Endothelial cell (in vitro differentiated cells): ENCODE measurements at places on chromosomes 4 and X.

DNA sequence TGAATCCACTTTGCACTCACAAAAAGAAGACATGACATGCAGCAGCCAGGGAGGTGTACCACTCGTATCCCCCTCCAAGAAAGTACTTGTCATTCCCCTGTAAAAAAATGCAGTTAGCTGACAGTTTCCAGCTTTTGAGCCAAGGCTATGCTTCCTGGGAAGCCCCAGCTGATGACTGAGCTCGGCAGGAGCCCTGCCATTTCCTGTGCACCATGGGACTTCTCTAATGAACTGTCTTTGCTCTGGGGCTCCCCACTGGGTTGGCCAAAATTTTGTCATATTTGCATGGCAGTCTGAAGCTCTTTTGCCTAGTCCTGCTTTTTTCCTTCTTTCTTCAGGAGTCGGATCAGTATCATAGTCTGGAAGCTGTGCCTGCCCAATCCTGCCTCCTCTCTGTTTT, 104.5 kb upstream of the MAOA start:
- peaks cover 3% of the 10 kb centered on the region for H3K4me1 ChIP-seq
- no peaks in the 10 kb centered on the region for H3K36me3 ChIP-seq
- no peak overlapping the region for H3K4me3 ChIP-seq
- no peaks in the 10 kb centered on the region for H3K27me3 ChIP-seq
- no peak overlapping the region for H3K27ac ChIP-seq

DNA sequence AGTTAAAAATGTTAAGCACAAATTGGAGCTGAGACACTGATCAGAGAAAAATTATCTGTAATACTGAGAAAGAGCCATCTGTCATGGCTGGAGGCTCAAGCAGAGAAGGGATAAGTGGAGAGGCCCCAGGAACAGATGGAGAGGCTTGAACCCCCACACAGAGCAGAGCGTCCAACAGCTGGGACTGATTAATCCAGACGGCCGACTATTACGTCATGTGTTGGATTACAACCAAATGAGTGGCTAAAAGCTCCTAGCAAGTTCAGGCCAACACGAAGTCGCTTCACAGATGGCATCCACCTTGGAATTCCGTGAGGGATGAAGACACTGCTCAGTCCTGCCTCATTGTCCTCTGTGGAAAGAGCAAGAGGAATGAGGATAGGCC, 57.7 kb upstream of the ATXN3L start:
- no peak for DNase-seq
- H3K27ac ChIP-seq, result no peak overlapping the region
- no peaks in the 10 kb centered on the region for H3K27me3 ChIP-seq
- no peak overlapping the region for H3K4me3 ChIP-seq
- H3K4me1 ChIP-seq, result no peaks in the 10 kb centered on the region
- no peaks in the 10 kb centered on the region for H3K36me3 ChIP-seq

GRCh38 chr4:42690537-42690936, 33.6 kb upstream of the ATP8A1 start:
- no peak overlapping the region for H3K27ac ChIP-seq
- peaks cover 10% of the 10 kb centered on the region for H3K4me1 ChIP-seq
- H3K27me3 ChIP-seq, result peaks cover 2% of the 10 kb centered on the region
- no peaks in the 10 kb centered on the region for H3K36me3 ChIP-seq
- no peak overlapping the region for H3K4me3 ChIP-seq
- DNase-seq, result no peak

DNA sequence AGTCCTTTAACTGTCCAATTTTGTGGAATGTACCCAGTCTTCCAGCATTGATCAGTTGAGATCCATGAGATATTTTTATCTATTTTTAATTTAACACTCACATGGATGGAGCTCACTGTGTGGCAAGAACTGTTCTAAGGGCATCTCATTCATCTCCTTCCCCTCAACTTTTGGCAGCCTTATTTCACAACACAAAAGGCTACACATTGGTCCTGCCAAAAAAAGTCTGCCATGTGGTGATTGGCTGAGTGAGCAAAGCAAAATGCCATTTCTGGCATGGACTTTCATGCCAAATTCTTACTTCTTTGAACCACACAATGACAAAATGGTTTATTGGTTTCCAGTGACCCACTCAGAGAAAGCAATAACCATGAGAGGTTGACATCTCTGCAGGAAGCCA, 171.6 kb upstream of the MAP3K15 start:
- no peak overlapping the region for H3K27ac ChIP-seq
- no peak overlapping the region for H3K4me3 ChIP-seq
- H3K4me1 ChIP-seq, result peaks cover 12% of the 10 kb centered on the region
- no peaks in the 10 kb centered on the region for H3K27me3 ChIP-seq
- DNase-seq, result no peak

DNA sequence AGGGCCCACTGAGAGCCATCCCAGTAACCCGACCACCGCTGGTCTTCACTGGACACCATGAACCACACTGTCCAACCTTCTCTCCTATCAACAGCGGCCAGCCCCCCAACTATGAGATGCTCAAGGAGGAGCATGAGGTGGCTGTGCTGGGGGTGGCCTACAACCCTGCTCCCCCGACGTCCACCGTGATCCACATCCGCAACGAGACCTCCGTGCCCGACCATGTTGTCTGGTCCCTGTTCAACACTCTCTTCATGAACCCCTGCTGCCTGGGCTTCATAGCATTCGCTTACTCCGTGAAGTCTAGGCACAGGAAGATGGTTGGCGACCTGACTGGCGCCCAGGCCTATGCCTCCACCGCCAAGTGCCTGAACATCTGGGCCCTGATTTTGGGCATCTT, 423.8 kb upstream of the EPHA5 start:
- H3K36me3 ChIP-seq, result no peaks in the 10 kb centered on the region
- no peak overlapping the region for H3K27ac ChIP-seq
- H3K27me3 ChIP-seq, result peaks cover 4% of the 10 kb centered on the region
- H3K4me3 ChIP-seq, result no peak overlapping the region

DNA sequence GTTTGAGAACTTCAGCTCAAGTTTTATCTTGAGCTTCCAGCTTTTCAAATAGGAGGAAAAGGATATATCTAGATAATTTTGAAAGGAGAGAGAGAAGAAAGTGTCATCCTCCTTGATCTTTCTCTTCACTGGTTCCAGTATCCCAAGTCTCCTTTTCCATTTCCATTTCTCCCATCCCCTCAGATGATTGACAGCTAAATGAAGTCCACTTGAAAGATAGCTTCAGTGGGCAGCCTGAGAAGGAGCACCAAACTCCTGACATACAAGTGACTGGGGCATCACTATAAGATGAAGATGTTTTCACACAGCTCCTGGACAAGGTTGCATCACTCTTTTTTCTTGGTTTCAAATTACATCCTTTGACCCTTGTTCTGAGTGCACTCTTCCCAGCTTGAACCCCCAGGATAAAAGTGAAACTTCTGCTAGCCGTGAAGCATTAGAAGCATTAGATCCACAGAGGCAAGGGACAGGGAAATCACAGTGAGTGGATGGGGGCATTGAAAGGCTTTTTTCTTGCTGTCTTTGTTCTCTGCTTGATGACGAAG, 17.5 kb upstream of the MAGEA10 start:
- no peak overlapping the region for H3K27ac ChIP-seq
- no peaks in the 10 kb centered on the region for H3K36me3 ChIP-seq
- DNase-seq, result no peak
- H3K4me3 ChIP-seq, result no peak overlapping the region

DNA sequence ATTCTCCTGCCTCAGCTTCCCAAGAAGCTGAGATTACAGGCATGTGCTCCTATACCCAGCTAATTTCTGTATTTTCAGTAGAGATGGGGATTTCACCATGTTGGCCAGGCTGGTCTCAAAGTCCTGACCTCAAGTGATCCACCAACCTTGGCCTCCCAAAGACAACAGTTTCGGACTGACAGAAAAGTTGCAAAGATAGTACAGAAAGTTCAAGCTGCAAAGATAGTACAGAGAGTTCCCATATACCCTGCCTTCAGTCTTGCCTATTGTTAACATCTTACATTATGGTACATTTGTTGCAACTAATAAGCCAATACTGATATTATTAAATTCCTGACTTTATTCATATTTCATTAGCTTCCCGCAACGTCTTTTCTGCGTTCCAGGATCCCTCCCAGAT, 65.8 kb downstream of the SUPT20HL2 start:
- H3K4me3 ChIP-seq, result no peak overlapping the region
- no peaks in the 10 kb centered on the region for H3K36me3 ChIP-seq
- H3K27ac ChIP-seq, result no peak overlapping the region
- H3K4me1 ChIP-seq, result peaks cover 14% of the 10 kb centered on the region
- DNase-seq, result no peak

- peaks cover 4% of the 10 kb centered on the region for H3K27me3 ChIP-seq
- DNase-seq, result no peak
- no peak overlapping the region for H3K4me3 ChIP-seq
- no peaks in the 10 kb centered on the region for H3K36me3 ChIP-seq
- H3K4me1 ChIP-seq, result peaks cover 14% of the 10 kb centered on the region
These were observed 745 bp upstream of the IQSEC2 start for GRCh38 chrX:53281963-53282695.

DNA sequence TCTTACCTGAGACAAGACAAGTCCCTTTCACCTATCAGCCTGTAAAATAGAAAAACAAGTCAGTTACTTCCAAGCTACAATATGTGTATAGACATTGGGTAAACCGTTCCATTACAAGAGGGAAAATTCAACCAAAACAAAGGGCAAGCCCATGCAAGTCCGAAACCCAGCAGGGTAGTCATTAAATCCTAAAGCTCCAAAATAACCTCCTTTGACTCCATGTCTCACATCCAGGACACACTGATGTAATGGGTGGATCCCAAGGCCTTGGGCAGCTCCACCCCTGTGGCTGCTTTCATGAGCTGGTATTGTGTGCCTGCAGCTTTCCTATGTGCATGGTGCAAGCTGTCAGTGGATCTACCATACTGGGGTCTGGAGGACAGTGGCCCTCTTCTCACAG, 14.7 kb upstream of the FAM47B start:
- no peaks in the 10 kb centered on the region for H3K4me1 ChIP-seq
- no peaks in the 10 kb centered on the region for H3K27me3 ChIP-seq
- DNase-seq, result no peak
- H3K27ac ChIP-seq, result no peak overlapping the region
- H3K36me3 ChIP-seq, result no peaks in the 10 kb centered on the region

- no peak overlapping the region for H3K4me3 ChIP-seq
- no peak for DNase-seq
These were observed 173.6 kb upstream of the LNX1 start for GRCh38 chr4:53764761-53765490.

DNA sequence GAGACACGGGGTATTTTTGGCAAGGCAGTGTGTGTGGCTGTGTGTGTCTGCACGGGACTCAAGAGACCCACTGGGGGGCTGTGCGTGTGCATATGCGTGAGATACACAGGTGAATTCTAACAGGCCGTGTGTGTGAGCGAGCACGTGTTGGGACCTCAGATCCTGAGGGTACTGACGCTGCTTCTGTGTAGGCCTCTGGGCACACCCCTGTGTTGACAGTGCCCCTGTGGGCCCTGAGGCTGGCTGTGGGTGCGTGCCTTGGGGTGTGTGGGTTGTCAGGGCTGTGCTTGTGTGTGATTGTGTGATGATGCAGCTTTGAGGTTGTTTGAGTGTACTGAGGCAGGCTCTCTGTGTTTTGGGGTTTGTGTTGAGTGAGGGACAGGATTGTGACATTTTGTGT, 13.9 kb downstream of the FOXP3 start:
- peaks cover 4% of the 10 kb centered on the region for H3K36me3 ChIP-seq
- H3K4me1 ChIP-seq, result no peaks in the 10 kb centered on the region
- peaks cover 2% of the 10 kb centered on the region for H3K27me3 ChIP-seq
- no peak overlapping the region for H3K27ac ChIP-seq
- no peak for DNase-seq
- H3K4me3 ChIP-seq, result peak overlapping the region; percentile 15

GRCh38 chr4:100042711-100043110, 92.6 kb upstream of the H2AZ1 start:
- H3K4me3 ChIP-seq, result no peak overlapping the region
- H3K36me3 ChIP-seq, result no peaks in the 10 kb centered on the region
- no peak for DNase-seq
- no peaks in the 10 kb centered on the region for H3K4me1 ChIP-seq
- H3K27ac ChIP-seq, result no peak overlapping the region

DNA sequence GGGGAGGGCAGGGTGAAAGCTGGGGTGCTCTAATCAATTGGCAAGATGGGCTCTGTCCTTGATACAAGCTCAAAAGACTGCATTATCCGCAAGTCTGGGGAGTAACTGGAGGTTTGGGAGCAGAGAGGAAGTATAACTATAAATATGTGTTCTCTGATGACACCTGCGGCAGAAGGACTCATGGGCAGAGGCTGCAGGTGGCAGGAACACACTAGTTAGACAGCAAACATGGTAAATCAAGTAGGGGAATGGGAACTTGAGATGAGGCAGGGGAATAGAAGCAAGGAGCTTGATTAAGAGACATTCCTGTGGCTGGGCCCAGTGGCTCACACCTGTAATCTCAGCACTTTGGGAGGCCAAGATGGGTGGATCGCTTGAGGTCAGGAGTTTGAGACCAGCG, 30.3 kb downstream of the SH3KBP1 start:
- H3K36me3 ChIP-seq, result no peaks in the 10 kb centered on the region
- peaks cover 6% of the 10 kb centered on the region for H3K27me3 ChIP-seq
- peaks cover 12% of the 10 kb centered on the region for H3K4me1 ChIP-seq

DNA sequence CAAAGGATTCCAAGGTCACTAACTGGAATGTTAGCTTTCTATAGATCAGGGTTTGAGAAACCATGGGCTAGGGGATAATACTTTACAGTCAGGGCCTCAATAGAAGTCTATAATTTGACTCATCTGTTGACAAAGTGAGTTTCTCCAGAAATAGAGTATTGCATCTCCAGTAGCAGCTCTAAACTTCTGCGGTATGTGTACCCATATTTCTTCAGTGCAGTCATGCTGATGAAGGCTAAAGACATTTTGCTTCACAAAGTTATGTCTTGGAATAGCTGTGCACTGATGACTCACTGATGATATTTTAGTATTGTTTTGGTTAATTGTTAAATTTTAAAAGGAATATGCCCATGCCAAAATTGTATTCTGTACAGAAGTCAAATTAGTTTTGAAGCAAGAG, 464.9 kb upstream of the AMOT start:
- no peak overlapping the region for H3K4me3 ChIP-seq
- H3K27me3 ChIP-seq, result peaks cover under 1% of the 10 kb centered on the region
- DNase-seq, result no peak
- no peak overlapping the region for H3K27ac ChIP-seq
- peaks cover 1% of the 10 kb centered on the region for H3K36me3 ChIP-seq

GRCh38 chrX:81876437-81876836, 674.5 kb downstream of the SH3BGRL start:
- H3K4me1 ChIP-seq, result no peaks in the 10 kb centered on the region
- no peaks in the 10 kb centered on the region for H3K36me3 ChIP-seq

DNA sequence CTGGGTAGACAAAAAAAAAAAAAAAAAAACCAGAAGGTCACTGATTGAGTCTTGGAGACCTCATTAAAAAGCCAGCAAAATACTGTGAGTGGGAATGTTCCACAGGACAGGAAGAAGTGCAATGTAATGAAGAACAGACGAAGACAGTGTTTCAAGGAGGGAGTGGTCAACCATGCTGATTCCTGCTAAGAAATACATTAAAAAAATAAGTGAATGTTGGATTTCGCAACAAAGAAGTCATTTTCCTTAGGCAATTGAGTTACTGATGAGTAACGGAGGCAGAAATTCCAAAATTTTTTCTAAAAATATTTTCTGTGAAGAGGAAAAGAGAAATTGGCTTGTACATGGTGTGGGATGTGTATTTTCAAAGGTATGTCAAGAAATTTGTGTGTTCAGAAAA, 94.3 kb upstream of the FAM47B start:
- no peak overlapping the region for H3K4me3 ChIP-seq
- no peaks in the 10 kb centered on the region for H3K27me3 ChIP-seq
- H3K36me3 ChIP-seq, result no peaks in the 10 kb centered on the region
- no peaks in the 10 kb centered on the region for H3K4me1 ChIP-seq

GRCh38 chr4:8829584-8829983, 42.1 kb downstream of the HMX1 start:
- no peak for DNase-seq
- H3K4me3 ChIP-seq, result no peak overlapping the region
- no peaks in the 10 kb centered on the region for H3K4me1 ChIP-seq
